ENCODE measurements at places on chromosomes 3 and 15.

DNA sequence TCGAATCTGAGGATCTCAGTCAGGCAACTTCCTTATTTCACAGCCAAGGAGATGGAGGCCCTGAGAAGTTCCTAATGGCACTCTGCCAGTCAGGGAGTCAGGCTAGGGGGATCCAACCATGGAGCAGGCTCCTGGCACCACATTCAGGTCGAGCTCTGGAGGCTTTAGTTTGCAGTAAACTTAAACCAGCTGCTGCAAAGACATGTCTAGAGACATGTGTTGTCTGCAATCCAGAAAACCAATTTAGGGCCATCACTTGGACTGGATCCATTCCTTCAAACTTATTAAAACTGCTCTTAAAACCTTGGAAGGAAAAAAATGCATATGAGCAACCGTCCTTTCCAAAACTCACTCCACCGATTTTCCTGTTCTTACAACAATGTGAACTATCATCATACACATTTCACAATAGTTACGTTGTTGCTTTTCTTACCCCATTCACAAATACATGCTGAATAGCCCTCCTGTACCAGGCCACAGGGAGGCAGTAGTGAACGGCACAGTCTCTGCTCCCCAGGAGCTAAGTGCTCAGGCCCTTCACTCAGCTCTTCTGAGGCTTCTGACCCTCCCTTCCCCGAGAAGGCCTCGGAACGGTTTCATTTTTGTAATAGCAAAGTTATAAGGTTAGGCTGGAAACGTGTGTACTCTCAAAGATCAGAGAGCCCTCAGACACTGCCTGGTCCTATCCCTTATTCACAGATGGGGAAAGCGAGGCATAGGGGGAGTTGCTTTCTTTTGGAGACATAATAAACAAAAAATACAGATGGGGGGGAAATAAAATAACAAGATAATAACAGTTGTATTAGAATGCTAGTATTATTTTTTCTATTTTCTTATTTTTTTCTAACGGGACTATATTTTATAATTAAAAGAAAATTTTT lies 20.1 kb downstream of the RFT1 start:
- DNase-seq, result peak; percentile 78

DNA sequence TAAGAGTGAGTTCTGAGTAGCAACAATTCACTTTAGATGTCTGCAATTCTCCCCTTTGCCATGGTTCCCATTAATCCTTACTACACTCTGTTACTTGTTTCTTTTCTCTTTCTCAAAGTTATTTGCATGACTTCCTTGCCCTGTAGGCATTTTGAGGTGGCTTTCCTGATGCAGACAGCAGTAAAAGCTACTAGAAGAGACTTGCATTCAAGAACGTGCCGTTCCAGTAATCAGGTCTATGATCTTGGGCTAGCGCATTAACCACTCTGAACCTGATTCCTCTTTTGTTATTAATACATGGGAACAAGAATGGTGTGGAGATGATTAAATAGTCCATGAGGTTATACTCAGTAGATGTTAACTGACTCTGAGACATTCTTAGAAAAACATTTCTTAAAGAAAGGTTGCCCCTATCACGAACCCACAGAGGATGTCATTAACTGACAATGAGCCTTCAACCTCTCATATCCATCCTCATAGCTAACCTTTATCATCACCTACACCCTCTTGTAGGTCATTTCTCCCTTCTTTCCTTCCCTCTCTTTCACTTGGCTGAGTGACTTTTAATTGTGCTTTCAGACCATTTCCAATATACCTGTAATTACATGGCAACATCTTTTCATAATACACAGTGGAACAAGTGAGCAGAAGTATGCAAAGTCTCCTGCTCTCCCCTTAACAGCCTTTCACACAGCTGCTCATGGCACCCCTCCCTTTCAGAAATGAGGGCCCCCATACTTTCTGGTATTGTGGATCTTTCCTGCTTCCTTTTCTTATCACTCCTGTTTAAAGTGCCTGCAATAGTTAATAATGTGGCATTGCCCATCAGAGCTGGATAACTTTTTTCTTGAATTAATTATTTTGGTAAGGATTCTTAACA lies 175.9 kb downstream of the CHST2 start:
- no peak for DNase-seq

- DNase-seq, result no peak
Measured at GRCh38 chr15:87293031-87293430, 963.5 kb downstream of the NTRK3 start.

DNA sequence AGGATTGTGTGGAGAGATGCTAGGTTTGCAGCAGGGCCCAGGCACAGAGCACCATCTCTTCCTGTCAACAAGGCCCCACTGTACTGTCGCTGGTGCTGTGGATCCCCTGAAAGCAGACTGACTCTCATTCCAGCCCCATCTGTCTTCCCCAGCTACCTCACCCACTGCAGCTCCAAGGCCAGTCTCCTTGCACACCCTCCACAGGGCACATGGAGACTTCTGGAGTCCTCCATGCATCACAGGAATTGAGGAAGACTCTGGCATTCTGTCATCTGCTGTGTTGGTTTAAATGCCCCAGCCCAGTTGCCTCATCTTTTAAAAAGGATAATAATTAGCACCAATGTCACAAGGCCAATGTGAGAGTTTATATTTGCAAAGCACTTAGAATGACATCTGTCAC lies 301.2 kb downstream of the RPLP1 start:
- DNase-seq, result no peak

GRCh38 chr3:174223042-174223441 lies 636.1 kb upstream of the NAALADL2 start:
- DNase-seq, result no peak

- no peak for DNase-seq
Measured at GRCh38 chr3:47430606-47431005, 45.1 kb downstream of the SCAP start.

- DNase-seq, result no peak
Measured at GRCh38 chr3:184783319-184783718, 28.6 kb upstream of the VPS8 start.

- no peak for DNase-seq
Measured at GRCh38 chr15:66629817-66630576, 64.2 kb upstream of the LCTL start.

DNA sequence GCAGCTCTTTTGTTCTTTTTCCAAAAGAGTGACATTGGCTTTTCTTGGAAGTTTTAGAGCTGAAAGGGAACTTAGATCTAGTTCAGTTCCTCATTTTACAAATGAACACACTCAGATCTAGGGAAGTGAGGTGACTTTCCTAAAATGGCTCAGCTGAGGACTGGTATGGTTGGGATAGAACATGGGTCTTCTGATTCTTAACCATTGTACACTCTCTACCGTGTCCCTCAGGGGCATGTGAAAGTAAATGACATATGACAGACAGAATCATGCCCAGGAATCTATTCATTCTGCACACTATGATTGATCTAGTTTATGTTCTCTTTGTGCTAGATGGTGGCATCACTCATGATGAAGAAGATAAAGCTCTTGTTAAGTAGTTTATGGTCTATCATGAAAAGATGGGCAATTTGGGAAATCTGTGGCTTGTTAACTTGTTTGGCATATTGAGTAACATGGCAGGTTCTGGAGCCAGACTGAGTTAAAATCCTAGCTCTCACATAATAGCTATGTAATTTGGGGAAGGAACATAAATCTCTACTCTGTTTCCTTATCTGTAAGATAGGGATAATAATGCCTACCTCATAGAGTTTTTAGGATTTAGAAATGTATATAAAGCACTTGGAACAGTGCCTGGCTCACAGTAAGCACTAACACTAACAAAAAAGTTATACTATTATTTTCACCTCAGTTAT lies 30.9 kb downstream of the UBE2E1 start:
- no peak for DNase-seq

GRCh38 chr3:178063461-178063860 lies 472.8 kb upstream of the KCNMB2 start:
- DNase-seq, result no peak

DNA sequence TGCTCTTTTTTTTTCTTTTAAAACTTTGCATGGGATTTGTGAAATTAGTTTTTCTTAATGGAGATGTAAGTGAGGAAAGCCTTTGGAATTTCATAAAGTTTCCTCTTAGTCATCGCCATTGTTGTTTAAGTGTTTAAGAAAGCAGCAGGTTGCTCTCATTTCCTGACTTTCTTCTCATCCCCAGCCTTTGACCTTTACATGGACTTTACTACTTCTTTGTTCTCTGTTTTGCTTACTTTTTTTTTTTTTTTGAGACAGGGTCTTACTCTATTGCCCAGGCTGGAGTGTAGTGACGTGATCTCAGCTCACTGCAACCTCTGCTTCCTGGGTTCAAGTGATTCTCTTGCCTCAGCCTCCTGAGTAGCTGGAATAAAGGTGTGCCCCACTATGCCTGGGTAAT lies 38.6 kb downstream of the FBXL2 start:
- no peak for DNase-seq

- no peak for DNase-seq
Measured at GRCh38 chr3:43038010-43038409, 58.9 kb downstream of the GASK1A start.

DNA sequence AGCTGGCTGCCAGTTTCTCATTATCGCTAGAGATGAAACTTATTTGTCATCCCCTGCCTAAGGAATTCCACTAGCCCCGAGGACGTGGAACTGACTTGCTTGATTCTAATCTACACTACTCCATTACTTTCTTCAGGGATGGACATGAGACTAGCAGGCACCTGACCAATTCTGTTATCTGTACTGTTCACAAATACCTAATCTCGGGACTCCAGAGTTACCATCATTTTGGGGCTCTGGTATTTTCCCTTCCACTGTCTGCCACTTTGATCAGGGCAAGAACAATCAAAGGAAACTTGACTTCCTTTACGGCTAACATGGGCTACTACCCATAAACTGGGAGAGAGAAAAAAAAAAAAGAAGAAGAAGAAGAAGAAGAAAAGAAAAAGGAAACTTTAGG lies 27.8 kb downstream of the BMF start:
- peak; percentile 14 for DNase-seq

DNA sequence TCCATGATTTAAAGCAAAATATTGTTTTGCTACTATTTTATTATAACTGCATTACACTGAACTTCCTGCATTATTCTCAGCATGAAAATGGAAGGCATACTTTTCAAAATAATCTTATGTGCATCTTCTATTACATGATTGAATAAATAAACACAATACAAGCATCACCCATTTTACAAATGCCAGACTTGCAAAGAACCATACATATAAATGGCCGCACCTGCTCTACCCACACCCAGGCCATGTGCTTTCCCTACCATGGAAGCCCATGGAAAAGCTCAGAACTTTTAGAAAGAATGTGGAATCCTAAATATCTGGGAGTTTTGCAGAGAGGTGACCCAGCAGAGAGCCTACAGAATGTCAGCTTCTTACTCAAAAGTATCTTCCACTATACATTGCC lies 127.2 kb downstream of the SHOX2 start:
- DNase-seq, result no peak

DNA sequence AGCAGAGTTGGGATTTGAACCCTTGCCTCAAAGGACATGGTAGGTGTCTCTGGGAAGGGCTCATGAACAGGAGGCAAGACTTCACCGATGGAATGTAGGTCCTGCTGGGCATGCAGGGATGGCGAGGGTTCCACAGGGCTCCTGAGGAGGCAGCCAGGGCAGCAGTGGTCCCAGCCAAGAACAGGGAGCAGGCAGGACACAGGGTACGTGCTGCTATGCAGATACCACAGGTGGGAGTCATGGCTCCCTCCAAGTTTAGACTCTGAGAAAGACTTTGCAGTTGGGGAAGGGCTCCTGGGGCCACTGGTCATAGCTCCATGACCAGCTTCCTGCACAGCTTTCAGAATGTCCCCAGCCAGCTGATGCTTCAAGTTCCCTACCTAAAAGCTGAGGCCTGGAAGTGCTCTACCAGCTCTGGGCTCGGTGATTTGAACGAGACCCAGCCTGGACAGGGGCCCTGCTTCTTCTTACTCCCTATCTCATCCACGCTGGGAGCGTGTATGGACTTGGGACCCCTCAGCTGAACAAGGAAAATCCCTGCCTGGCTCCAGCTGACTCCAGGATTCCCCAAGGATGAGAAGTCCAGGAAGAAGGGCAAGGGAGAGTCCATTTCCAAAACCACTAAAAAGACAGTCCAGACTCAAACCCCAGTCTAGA lies 747 bp downstream of the MYL3 start:
- DNase-seq, result peak; percentile 8

DNA sequence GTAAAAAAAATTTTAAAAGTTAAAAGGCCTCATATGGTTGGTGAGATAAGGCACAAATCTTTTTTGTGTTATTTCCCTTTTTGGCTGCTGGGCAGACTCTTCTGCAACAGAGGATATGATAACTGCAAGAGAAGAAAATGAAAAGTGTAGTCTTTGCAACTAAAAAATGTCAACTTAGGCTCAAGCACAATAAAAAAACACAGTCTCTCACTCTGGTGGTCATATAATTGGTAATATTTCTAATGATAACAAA lies 15.4 kb downstream of the COMMD2 start:
- DNase-seq, result no peak

- DNase-seq, result no peak
Measured at GRCh38 chr15:90037961-90038631, 37.0 kb downstream of the ZNF710 start.

DNA sequence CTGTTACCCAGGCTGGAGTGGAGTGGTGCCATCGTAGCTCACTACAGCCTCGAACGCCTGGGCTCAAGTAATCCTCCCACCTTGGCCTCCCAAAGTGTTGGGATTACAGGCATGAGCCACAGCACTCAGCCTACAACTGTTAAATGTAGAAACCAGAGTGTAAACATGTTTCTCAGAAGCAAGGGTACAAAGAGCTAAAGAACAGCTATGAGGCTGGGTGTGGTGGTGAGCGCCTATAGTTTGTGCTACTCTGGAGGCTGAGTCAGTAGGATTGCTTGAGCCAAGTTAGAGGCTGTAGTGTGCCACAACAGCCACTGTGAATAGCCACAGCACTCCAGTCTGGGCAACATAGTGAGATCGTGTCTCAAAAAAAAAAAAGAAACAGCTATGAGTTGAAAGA lies 4.8 kb upstream of the MINDY2 start:
- DNase-seq, result no peak

GRCh38 chr3:185760550-185760949 lies 64.3 kb downstream of the IGF2BP2 start:
- no peak for DNase-seq

GRCh38 chr3:174891524-174892203 lies 32.5 kb downstream of the NAALADL2 start:
- DNase-seq, result no peak

GRCh38 chr15:86087808-86088207 lies 8.1 kb downstream of the AGBL1 start:
- DNase-seq, result no peak

DNA sequence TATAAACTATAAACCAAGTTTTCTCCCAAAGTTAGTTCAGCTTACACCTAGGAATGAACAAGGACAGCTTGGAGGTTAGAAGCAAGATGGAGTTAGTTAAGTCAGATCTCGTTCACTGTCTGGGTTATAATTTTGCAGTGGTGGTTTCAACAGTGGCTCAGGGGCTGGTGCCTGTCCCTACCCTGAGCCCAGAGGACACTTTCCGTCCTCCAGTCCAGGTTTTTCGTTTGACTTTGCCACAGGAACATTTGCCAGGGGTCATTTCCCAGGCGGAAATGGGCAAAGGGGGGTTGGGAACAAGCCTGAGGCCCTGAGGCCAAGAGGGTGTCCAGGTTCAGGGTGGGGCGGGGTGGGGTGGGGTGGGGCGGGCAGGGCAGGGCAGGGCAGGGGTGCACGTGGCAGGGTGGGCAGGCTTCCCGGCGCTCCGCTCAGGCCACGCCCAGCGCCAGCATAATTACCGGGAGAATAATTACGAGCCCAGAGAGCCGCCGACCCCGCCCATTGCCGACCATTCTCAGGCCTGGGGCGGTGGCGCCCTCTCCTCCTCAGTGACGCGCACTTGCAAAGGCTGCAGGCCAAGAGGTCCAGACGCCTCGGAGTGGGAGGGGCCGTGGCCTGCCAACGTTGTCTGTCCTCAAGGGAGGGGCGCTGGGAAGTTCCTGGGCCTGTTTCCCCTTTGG lies 70.4 kb downstream of the KLF13 start:
- peak; percentile 63 for DNase-seq

- DNase-seq, result no peak
Measured at GRCh38 chr3:112623213-112623612, 17.7 kb downstream of the CCDC80 start.
